ENCODE measurements at places on chromosomes 5 and 9. TPM values are rescaled to one million over a fixed set of nuclear protein-coding genes. Genes with fewer than 3 reads are reported as not detected.

GRCh38 chr5:136015966-136016650, 12.7 kb upstream of the TGFBI start:
- no peak overlapping the region for H3K27ac ChIP-seq
- no peaks in the 10 kb centered on the region for H3K36me3 ChIP-seq
- H3K4me1 ChIP-seq: no peaks in the 10 kb centered on the region
- no peaks in the 10 kb centered on the region for H3K27me3 ChIP-seq

GRCh38 chr5:131814990-131815389, 18.2 kb upstream of the FNIP1 start:
- no peak overlapping the region for H3K27ac ChIP-seq
- no peaks in the 10 kb centered on the region for H3K4me1 ChIP-seq
- no peaks in the 10 kb centered on the region for H3K27me3 ChIP-seq

DNA sequence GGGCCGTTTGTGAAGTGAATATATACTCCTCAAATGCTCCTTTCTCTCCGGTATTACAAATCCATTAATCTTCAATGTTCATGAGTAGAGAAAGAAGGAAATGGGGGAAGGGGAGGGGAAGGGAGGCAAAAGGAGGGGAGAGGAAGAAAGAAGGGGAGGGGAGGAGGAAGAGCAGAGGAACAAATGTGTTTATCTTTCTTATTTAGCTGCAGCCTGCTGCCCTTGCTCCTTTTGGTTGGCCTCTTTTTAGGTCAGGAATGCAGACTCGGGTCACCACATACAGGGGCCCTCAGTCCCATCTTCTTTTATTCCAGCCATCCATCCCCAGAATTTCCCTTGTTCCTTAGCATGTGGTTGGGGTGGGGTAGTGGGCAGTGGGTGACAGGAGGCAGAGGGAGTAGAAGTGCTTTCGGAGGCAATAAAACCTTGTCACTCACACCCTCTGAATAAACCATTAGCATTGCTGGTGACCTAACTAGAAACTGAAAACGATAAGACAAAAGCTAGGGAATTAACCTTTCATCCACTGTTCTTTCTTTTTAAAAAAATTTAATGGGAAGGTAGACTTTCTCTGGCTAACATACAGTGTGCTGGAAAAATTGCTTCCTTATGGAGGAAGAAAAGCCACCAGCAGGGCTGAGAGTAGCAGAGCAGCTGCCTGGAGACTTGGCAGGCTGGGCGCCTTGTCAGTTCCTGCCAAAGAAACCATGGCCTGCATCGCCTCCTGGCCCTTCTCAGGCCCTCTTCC, 16.8 kb upstream of the PRLR start:
- no peak overlapping the region for H3K4me3 ChIP-seq
- no peaks in the 10 kb centered on the region for H3K4me1 ChIP-seq
- no peaks in the 10 kb centered on the region for H3K27me3 ChIP-seq
- DNase-seq: no peak
- H3K36me3 ChIP-seq: no peaks in the 10 kb centered on the region
- no peak overlapping the region for H3K27ac ChIP-seq

DNA sequence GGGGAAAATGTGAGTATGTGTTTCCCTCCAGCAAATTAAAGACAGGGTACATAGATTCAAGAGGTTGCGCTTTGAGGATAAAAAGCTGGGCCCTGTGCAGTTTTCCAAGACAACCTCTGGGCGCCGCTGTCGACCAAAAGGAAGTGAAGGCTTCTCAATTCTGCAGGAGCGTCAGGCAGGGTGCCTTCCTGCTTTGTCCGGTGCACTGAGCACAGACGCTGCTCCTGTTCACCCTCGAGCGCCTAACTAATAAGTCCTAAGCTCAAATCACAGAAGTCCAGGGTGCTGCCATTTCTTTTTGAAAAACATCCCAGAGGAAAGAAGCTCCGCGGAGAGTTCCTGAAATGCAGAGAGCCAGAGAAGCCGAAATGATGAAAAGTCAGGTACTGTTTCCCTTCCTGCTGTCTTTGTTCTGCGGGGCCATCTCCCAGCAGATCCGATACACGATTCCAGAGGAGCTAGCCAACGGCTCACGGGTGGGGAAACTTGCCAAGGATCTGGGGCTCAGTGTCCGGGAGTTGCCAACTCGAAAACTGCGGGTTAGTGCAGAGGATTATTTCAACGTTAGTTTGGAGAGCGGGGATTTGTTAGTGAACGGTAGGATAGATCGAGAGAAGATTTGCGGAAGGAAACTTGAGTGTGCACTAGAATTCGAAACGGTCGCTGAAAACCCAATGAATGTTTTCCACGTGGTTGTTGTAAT, at the start of gene PCDHGB1:
TSS of gene PCDHGB1 (plus strand) at position 183 of the 703 bp plus-strand sequence. CDS start at position 345, 162 bp downstream.
- H3K27me3 ChIP-seq: no peaks in the 10 kb centered on the region
- H3K4me3 ChIP-seq: peak within 1 kb of the TSS; percentile 51
- no peak for DNase-seq
- no peaks in the 10 kb centered on the region for H3K36me3 ChIP-seq
- no peaks in the 10 kb centered on the region for H3K4me1 ChIP-seq

DNA sequence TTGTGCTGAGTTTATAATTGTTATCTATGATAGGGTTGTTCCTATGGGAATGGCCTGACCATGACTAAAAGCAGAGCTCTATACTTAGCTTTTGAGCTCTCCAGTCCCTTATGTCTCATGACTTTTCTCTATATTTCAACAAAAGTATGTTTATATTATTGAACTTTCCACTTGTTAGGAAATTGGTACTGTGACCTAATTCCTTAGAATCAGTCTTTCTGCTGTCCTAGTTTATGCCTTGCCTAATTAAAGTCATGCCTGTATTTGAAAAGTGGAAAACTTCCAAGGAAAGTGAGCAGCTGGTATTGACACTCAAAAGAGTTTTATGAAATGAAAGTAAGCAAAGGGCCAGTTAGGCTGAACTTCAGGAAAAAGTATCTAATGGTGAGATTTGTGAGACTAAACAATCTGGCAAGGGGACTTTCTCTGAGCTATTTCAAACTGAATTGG, 68.6 kb downstream of the XRCC4 start:
- no peak overlapping the region for H3K27ac ChIP-seq
- peaks cover 3% of the 10 kb centered on the region for H3K4me1 ChIP-seq
- H3K36me3 ChIP-seq: no peaks in the 10 kb centered on the region
- H3K27me3 ChIP-seq: no peaks in the 10 kb centered on the region
- no peak for DNase-seq

GRCh38 chr5:17151686-17152085, 65.7 kb upstream of the BASP1 start:
- no peak for DNase-seq
- H3K27ac ChIP-seq: no peak overlapping the region
- no peaks in the 10 kb centered on the region for H3K36me3 ChIP-seq
- no peaks in the 10 kb centered on the region for H3K27me3 ChIP-seq
- no peaks in the 10 kb centered on the region for H3K4me1 ChIP-seq

DNA sequence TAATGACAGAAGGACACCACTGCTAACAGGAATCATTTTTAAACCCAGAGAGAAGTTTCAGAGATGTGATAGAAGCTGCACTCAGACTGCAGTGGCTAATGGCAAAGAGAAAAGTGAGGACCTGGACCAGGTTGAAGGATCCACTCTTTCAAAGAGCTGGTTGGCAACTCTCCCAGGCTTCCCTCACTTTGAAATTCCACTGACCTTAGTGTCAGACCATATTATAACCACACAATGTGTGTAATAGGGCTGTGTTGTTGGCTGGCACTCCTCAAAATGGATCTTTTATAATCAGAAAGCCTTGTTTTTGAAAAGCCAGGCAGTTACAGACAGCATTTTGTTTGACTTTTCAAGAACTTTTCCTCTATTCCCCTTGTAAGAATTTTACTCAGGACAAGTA, 280.7 kb downstream of the PRELID2 start:
- no peak for DNase-seq
- no peaks in the 10 kb centered on the region for H3K4me1 ChIP-seq

DNA sequence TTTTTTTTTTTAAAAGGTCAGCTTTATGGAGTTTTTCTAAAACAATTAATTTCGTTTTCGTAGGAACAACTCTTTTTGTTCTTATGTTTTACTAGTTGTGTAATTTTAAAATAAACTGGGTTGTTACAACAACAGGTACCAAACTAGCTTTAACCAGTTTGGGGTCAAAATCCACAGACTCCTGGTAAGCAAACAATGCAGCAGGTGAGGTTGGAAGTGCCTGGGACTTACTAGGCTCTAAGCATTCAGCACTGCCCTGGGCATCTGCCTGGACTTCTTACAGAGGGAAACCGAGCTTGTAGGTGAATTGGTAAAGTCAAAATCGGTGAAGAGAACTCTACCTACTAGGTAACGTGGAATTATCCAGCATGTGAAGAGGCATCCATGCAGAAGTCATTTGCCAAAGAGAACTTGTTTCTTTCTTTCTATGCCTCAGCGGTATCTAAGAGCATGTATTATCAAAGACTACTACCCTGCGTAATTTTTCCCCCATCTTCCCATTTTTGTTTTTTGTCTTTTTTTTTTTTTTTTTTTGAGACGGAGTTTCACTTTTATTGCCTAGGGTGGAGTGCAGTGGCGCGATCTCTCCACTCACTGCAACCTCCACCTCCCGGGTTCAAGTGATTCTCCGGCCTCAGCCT, 145.4 kb downstream of the KCTD16 start:
- H3K36me3 ChIP-seq: no peaks in the 10 kb centered on the region
- no peak overlapping the region for H3K4me3 ChIP-seq
- H3K4me1 ChIP-seq: no peaks in the 10 kb centered on the region
- H3K27ac ChIP-seq: no peak overlapping the region
- DNase-seq: no peak

DNA sequence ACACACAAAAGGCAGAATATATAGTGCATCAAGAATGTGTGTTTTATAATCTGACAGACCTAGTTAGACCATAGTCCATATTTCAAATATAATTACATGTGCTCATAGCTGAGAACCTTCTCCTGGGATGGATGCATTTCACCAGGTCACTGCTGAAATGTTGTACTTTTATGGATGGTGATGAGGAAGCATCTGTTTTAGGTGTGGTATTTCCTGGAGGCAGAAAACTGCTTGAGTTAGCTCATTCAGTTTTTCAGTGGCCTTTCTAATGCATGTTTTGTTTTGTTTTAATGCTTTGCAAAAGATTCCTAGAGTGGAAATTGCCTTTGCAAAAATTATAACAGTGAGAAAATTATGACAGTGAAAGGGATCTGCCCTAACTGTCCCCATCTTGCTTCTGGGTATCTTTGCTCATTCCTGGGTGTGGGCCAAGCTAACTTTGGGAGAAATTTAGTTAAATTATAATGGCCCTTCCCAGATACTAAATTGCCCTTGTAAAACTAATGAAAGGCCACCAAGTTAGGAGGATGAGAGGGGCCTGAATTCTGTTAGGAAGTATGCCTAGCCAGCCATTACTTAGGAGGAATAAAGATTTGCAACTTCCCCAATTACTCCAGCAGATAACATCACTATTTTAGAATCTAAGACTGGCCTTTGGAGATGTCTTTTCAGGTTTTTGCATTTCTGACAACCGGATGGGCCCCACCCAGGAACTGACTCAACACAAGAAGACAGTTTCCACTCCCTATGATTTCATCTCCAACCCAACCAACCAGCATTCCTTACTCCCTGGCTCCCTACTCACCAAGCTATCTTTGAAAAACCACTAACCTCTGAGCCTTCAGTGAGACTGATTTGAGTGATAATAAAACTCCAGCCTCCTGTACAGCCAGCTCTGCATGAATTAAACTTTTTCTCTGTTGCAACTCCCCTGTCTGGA, 7.0 kb upstream of the IL12B start:
- no peak overlapping the region for H3K4me3 ChIP-seq
- no peaks in the 10 kb centered on the region for H3K27me3 ChIP-seq
- H3K36me3 ChIP-seq: no peaks in the 10 kb centered on the region
- H3K4me1 ChIP-seq: no peaks in the 10 kb centered on the region
- H3K27ac ChIP-seq: no peak overlapping the region

GRCh38 chr5:147687118-147687517, 95.4 kb downstream of the JAKMIP2 start:
- DNase-seq: no peak
- H3K4me1 ChIP-seq: no peaks in the 10 kb centered on the region
- H3K4me3 ChIP-seq: no peak overlapping the region
- H3K27me3 ChIP-seq: no peaks in the 10 kb centered on the region
- no peaks in the 10 kb centered on the region for H3K36me3 ChIP-seq
- no peak overlapping the region for H3K27ac ChIP-seq

- no peak overlapping the region for H3K27ac ChIP-seq
- no peaks in the 10 kb centered on the region for H3K4me1 ChIP-seq
- H3K27me3 ChIP-seq: no peaks in the 10 kb centered on the region
- no peaks in the 10 kb centered on the region for H3K36me3 ChIP-seq
These were observed 64.5 kb downstream of the FBXL7 start for GRCh38 chr5:15564523-15564922.

- no peaks in the 10 kb centered on the region for H3K27me3 ChIP-seq
- DNase-seq: no peak
- no peaks in the 10 kb centered on the region for H3K36me3 ChIP-seq
These were observed 136.5 kb downstream of the EFNA5 start for GRCh38 chr5:107533910-107534876.

DNA sequence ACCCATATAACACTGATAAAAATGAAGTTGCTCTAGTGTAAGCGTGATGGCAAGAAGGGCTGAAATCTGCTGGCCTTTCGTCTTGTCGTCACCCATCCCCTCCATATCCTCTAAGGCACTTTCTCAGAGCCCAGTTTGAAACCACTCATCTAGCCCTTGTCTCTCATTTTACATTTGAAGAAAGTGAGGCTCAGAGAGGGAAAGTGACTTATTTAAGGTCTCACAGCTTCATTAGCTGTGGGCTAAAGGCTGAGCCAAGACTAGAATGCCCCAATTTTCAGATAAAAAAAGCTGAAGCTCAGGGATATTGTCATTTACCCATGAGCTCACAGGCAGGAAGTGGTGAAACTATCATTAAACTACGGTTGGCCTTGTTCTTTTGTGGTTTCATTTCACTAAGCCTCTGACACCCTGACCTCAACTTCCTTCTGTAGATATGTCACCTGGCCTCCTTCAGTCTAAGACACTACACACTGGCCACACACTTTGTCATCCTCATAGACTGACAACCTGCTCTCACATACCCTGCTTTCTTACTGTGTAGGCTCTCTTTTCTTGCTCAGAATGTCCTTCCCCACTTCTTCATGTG, 176.7 kb upstream of the DMAC1 start:
- H3K27ac ChIP-seq: no peak overlapping the region
- no peaks in the 10 kb centered on the region for H3K27me3 ChIP-seq
- H3K36me3 ChIP-seq: no peaks in the 10 kb centered on the region
- DNase-seq: no peak

- no peak for DNase-seq
- peaks cover 12% of the 10 kb centered on the region for H3K36me3 ChIP-seq
- no peak overlapping the region for H3K4me3 ChIP-seq
- H3K27ac ChIP-seq: no peak overlapping the region
- H3K4me1 ChIP-seq: no peaks in the 10 kb centered on the region
These were observed 8.9 kb downstream of the SRP19 start for GRCh38 chr5:112869948-112870347.

GRCh38 chr5:6309949-6310348, 68.4 kb downstream of the MED10 start:
- H3K4me3 ChIP-seq: no peak overlapping the region
- no peak for DNase-seq
- H3K4me1 ChIP-seq: no peaks in the 10 kb centered on the region
- no peaks in the 10 kb centered on the region for H3K36me3 ChIP-seq

GRCh38 chr9:794386-794785, 47.1 kb upstream of the DMRT1 start:
- no peak for DNase-seq
- H3K27ac ChIP-seq: no peak overlapping the region

The DMRT3 gene
- not detected for total RNA-seq

The FYB1 gene
- total RNA-seq: 0.46 TPM

The ELOVL7 gene
- 2.9 TPM for total RNA-seq

The MELK gene
- total RNA-seq: 112 TPM
